Activated effector memory CD4-positive, alpha-beta T cell treated with anti-CD3 and anti-CD28 coated beads, Interleukin-2, amount 50 U/mL, for 16 hours (primary cell): ENCODE measurements at places on chromosomes 5 and 9.

DNA sequence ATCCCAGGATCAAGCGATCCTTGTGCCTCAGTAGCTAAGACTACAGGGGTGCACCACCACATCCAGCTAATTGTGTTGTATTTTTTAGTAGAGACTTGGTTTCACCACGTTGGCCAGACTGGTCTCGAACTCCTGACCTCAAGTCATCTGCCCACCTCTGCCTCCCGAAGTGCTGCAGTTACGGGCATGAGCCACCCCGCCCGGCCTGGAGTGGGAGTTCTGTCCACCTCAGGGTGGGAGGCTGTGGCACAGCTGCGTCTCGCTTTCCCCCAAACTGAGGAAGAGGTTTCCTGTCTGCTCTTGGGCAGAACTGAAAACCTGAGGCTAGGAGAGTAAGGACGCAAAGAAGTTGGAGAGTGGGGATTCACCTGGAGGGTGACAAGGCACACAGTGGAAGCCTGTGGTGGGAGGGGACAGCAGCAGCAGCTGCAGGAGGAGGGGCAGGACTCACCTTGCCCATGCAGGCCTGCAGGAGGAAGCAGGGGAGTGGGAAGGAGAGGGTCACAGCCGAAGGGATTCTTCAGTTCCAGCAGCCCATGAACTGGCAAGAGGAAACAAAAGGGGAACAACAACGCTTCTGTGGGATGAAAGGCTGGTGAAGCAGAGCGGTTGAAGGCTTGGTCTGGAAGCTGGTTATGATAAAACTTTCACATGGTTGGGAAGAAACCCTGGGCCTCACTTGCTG lies 181.4 kb downstream of the GAS1 start:
- DNase-seq, result no peak

DNA sequence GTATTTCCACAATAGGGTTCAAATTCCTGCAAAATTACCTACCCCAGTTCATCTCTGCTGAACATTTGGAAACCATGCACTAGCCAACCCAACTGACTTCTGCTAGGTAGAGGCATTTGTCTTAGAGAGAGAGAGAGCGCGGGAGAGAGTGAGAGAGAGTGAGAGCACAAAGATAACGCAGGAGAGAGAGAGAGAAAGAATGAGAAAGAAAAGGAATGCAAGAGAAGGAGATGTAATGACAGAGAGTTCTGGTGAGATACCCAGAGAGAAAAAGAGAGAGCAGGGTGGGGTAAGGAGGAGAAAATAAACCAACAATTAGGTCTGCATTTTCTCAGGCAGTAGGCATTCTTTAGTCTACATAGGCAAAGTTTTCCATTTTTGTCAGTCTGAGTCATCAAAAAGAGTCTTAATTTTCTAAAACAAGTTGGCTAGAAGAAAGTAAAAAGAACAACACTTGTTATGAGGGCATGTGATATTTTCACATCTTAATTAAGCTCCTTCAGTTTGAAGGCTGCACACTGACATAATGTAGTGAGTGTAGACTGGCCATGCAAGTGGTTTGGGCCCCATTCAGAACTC lies 98.2 kb downstream of the MAP1B start:
- DNase-seq, result no peak

- no peak for DNase-seq
Observed at GRCh38 chr9:13719446-13719845, 440.0 kb upstream of the MPDZ start.

- DNase-seq, result no peak
Observed at GRCh38 chr5:144015961-144016360, 154.5 kb downstream of the YIPF5 start.

GRCh38 chr5:104941030-104941645 lies 1378.5 kb upstream of the NUDT12 start:
- no peak for DNase-seq

- DNase-seq, result no peak
Observed at GRCh38 chr5:154078272-154078671, 39.5 kb downstream of the MFAP3 start.

DNA sequence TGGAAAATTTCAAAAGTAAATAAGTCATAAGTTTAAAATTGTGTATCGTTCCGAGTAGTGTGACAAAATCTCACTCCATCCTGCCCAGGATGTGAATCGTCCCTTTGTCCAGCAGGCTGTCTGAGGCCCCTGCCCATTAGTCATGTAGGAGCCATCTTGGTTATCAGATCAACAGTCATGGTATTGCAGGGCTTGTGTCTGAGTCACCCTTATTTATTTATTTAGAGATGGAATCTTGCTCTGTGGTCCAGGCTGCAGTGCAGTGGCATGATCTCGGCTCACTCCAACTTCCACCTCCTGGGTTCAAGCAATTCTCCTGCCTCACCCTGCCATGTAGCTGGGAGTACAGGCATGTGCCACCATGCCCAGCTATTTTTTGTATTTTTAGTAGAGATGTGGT lies 30.2 kb downstream of the ITGA2 start:
- no peak for DNase-seq

DNA sequence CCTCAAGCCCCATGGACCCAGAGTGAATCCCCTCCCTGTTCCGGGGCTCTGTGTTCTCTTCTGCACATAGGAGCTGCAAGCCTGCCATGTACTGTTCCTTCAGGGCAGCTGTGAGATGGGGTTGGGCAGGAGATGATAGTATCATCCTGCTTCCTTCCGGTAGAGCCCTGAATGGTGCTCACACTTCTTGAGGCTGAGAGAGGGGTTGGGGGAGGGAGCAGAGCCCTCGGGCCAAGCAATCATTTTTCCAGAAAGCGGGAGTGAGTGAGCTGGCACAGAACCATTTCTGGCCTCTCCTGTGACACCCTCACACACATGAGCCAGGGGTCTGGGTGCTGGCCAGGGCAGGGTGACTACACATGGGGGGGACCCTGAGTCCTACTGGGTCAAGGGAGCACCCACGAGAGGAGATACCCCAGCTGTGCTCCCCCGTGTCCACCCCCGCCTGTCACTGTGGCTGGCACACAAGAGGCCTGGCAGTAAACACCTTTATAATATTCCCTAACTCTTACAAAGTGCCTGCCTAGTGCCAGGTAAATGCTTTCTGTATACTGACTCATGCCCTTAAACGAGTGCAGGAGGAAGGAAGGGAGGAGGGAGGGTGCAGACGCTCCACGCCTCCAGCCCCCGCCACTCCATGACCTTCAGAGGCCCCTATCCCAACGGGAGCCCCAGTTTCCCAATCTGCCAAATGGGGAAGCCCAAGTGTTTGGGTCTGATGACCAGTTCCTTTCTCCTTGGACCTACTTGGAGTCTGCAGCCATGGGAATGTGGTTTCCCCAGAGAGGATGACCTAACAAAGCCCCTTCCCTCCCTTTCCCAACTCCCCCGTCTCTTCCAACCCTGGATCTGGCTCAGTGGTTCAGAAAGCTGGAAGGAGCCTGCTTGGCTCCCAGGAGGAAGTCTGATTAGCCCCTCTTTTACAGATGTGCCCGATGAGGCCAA lies 15.5 kb downstream of the AKNA start:
- peak; percentile 76 for DNase-seq

DNA sequence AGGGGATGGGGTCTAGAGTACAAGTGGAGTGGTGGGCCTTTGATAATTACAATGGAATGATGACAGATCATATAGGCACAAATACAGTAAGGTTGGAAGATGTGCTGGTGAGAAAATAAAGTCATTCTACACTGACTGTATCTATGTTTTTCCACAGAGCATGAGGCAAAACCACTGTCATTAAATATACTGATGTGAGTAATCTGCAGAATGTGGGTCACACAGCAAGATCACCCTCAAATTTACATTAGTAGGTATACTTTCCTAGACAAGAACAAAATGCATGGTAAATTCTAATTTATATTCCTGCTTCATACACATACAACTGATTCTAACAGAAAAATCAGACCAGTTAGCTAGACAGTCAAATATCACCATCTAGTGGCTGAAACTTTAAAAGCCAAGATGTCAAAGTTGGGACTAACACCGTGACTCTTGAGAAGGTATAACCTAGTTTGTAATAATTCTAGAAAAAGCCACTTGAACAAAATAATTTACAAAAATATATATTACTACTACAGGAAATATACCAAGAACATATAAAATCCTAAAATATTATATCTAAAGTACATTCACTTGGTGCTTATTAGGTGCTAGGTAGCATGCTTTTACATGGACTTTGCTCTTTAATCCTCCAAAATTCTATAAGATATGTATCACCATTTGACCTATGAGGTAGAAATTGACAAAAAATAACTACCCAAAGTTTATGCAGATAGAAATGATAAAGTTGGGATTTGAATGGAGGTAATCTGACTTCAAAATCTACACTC lies 19.5 kb downstream of the TTC33 start:
- no peak for DNase-seq

DNA sequence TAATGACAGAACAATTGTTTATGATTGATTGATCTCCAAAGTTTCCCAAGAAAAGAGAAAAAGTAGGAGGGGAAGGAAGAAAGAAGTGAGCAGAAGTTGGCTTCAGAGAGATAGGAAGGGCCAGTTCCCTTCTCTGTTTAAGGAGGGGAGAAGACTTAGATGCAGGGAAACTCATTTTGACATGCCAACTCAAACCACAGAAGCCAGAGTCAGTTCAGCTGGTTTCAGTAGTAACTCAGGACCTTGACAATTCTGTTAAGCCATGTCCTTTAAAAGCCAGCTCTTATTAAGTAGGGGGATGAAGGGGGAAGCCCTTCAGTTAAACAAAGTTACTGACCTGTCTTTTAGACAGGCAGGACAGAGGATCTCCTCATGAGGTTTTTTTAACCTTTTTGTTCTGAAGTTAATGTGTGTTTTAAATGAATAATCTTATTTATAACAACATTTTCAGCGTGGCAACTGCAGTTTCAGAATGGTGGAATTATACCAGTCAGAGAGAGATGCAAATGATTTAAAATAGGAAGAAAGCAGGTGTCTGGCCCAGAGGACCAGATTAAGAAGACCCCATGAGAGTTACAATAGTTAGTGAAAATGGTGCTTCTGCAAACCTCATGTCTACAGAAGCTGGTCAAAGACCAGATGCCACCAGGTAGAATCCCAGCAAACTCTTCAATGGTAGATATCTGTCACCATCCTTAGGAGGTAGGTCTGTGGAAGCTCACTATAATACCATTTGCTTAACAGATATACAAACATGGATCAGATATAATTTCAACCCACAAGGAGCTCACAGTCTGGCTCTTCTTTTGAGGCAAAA lies 29.3 kb upstream of the ABL1 start:
- DNase-seq, result no peak

GRCh38 chr5:129724222-129724621 lies 23.7 kb upstream of the MINAR2 start:
- no peak for DNase-seq

- no peak for DNase-seq
Observed at GRCh38 chr5:123083298-123083697, 5.7 kb upstream of the PRDM6 start.

DNA sequence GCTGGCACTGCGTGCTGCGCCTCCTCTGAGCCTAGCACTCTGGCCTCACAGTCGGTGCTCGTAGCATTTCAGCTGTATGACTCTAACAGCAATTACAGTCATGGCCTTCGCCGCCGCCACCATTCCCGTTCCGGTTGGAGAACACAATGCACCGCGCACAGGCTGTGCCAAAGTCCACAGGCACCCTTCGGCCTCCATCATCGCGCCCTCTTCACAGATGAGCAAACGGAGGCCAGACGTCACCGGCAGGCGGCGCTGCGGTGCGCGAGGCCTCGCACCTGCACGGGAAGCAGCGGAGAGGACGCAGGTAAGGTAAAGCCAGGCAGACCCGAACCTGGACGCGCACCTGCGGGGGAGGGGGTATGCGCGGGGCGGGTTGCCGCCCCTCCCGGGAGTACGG lies 128.9 kb downstream of the BARX1 start:
- peak; percentile 83 for DNase-seq

GRCh38 chr5:35370871-35371270 lies 140.6 kb upstream of the PRLR start:
- no peak for DNase-seq

DNA sequence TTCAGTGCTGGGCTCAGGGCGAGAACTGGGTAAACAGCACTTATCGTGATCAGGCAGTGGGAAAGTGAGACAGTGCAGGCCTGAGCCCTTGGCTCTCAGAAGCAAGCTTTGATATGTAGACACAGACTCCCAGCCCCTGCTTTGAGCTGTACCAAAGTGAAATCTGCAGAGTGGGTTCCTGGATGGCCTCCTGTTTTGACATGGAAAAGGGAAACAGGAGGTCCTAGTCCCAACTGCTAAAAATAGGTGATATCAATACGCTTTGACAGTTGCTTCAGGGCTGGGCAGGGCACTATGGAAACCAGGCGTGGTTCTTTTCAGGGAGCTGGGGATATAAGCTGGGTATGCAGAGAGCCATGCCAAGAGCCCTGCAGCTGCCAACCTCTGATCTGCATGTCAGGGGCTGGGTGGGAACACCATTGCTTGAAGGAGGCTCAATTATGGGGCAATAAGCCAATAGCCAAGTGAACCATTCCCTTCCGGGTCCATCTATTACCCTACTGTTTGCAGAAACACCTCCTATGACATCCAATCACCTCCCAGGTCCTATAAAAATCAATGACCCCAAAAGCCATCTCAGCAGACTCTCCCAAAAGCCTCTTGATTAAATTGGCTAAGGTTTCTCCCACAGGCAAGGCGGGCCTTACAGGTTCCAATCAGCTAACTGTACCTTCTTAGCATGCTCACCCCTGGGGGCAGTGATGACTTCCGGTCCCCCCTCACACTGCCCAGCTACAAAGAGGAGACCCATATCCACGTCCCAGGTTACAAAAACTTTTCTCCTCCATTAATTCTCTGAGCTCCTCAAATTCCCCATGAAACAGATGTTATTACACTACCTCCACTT lies 45.8 kb downstream of the EPB41L4B start:
- no peak for DNase-seq

- DNase-seq, result no peak
Observed at GRCh38 chr5:14251733-14252132, 108.6 kb downstream of the TRIO start.

DNA sequence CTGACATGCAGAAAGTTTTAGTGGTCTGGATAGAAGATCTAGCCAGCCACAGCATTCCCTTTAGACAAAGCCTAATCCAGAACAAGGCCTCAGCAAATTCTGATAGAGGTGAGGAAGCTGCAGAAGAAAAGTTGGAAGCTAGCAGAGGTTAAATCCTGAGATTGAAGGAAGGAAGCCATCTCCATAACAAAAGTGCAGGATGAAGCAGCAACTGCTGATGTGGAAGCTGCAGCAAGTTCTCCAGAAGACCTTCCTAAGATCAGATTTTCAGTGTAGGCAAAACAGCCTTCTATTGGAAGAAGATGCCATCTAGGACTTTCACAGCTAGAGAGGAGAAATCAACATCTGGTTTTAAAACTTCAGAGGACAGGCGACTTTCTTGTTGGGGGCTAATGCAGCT lies 77.5 kb downstream of the TRIO start:
- DNase-seq, result no peak

- DNase-seq, result no peak
Observed at GRCh38 chr9:134064711-134065110, 3.1 kb downstream of the BRD3 start.

GRCh38 chr9:110095776-110096175 lies 112.2 kb downstream of the C9orf152 start:
- no peak for DNase-seq

DNA sequence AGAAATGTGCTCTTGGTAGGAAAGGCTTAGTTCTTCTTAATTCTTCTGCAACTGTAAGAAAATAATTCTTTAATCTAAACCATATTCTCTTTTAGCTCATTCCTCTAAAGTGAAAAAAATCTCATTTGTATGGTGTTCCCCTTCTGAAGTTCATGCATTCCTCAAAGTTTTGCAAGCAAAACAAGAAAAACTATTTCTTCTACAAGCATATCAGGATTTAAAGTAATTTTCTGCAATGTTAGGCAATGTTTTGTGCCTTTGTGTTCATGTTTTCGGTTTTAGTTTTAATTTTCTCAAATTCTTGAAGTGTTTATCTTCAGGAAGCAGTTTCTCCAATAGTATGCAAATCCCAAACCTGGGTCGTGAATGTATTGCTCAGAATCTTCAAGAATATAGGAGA lies 12.7 kb upstream of the GPR21 start:
- no peak for DNase-seq
